ENCODE measurements at places on chromosomes 5 and 9.

- no peak for DNase-seq
These were observed 27.9 kb downstream of the ERCC6L2 start for GRCh38 chr9:95903398-95903797.

GRCh38 chr5:56279291-56279690, 46.2 kb upstream of the ANKRD55 start:
- no peak for DNase-seq

- DNase-seq = no peak
These were observed 120.7 kb downstream of the MYO10 start for GRCh38 chr5:16815432-16815831.

- no peak for DNase-seq
These were observed 259.1 kb downstream of the SH3GL2 start for GRCh38 chr9:17837965-17838364.

DNA sequence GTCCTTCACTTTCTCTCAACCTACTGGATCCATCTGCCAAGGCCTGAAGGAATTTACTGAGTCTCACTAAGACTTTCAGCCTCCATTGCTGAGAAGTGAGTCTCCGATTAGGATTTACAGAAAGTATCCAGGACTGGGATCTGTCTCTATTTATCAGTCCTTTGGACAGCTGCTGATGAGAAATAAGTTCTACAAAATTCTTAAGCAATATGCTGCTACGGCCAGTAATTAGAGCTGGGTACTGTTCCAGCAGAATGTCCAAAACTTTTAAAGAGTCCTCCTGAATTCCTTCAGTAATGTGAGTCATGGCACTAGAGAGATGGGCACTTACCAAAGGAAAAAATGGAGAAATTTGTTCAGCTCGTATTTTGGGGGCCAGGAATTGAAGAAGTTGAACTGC, 5.9 kb downstream of the TEX10 start:
- no peak for DNase-seq

GRCh38 chr5:52983731-52984636, 5.2 kb upstream of the ITGA2 start:
- DNase-seq = no peak
